Progenitor cell of endocrine pancreas (in vitro differentiated cells): ENCODE measurements at places on chromosomes 2 and 18. TPM values are rescaled to one million over a fixed set of nuclear protein-coding genes. Genes with fewer than 3 reads are reported as not detected.

DNA sequence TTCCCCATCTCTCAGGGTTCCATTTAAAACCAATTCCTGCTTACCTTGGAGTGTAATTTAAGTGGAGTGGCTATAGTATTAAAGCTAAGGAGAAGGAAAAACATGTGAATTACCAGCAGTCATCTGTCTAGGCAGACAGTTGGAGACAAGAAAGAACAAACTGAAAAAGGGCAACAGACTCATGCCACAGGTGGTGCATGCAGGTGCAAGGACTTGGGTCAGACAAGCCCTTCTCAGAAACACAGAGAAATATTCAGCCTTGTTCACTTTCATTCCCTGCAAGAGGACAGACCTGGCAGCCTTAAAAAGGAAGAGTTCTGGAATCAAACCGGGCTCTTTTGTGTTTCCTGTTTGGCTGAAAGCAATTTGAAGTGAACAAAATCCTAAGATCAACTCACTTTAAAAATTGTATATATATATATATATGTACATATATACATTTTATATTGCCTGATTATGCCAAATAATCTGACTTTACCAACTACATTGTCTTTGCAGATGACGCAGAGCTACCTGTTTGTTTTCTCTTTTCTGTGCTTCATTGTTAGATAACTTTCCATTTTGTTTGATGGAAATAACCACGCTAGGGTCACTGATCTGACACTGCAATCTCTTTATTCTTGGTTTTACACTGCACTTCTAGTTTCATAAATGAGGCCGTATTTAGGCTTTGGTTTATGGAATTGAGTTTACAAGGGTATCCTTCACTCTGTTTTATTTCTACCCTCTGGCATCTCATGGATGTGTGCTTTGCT lies 35.1 kb upstream of the VPS54 start:
- DNase-seq: no peak

CYTIP gene
- 0.14 and 0.27 TPM in 2 replicates for total RNA-seq

CCDC178 gene
- total RNA-seq: 0.60 TPM in 1 of 2 replicates, not detected in the other

ERMN gene
- total RNA-seq: 0.22 TPM in 1 of 2 replicates, not detected in the other

DNA sequence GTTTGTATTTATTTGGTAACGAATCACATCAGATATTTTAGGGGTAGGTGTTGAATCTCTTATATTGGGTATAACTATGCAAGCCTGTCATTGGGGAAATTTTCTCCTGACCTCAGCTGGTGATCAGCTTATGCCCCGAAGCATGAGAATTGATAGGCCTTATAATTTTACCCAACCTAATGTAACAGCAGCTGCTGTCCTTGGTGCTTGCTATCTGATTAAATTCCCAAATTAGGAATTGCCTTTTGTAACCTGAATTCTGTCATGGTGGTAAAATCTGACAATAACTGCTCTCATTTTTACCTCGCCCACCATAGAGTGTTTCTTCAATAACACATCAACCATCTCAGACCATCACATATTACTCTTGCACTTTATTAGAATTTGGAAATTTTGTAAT lies 1542.6 kb upstream of the PIK3C3 start:
- DNase-seq: no peak

DNA sequence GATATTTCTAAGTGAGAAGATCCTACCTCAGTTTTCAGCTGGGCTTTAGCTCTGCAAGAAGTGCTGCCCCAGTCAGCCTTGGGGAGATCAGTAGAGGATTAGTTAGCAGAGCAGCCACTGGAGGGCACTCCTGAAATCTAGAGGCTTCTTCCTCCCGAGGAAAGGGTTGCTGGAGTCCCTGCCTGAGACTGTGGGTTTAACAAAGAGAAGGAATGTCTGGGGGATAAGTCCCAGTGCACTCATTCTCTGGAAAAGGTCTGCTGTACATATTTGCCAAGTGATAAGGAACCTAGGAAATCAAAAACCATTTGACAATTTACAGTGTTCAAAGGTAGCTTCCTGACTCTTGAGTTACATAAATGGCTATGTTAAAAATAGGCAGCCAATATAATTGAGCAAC lies 207.2 kb downstream of the SLC8A1 start:
- peak; percentile 15 for DNase-seq

SLC23A3 gene
- total RNA-seq: 1.7 and 2.8 TPM in 2 replicates

ZSWIM2 gene
- total RNA-seq: not detected in 2 replicates

GALNT14 gene
- total RNA-seq: 0.91 and 1.2 TPM in 2 replicates

GRCh38 chr2:1479346-1479745 lies 66.1 kb downstream of the TPO start:
- no peak for DNase-seq

- DNase-seq: no peak
These were observed 41.4 kb downstream of the IL1R2 start for GRCh38 chr2:102033031-102033749.

RTP5 gene
- not detected in 2 replicates for total RNA-seq
